H9 (cell line): ENCODE measurements at places on chromosomes 1 and 21.

DNA sequence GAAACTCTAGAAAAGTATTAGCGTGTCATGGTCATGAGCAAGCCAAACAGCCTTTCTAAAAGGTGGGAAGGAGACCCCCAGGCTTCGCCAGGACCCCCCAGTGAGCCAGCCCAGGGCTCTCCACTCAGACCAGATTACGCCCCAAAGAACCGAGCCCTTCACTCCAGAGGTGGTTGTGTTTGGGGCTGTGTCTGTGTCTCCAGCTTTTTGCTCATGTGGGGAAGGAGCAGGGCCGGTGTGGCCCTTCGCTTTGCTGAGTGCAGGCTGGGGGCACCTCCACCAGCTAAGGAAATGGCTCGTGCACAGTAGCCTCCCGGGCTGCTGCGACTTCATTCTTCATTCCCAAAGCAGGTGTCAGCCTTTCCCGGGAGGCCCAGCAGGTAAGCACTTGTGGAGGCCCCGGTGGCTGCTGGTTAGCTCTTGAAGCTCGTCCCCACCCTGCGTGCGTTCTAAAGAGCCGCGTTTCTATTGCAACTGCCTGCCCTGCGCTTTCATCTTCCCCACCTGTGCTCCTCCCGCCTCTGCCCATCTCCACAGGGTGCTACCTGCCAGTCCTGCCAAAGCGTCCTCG is 531 bp downstream of the TSPEAR start:
- H3K36me3 ChIP-seq = no peaks in the 10 kb centered on the region
- H3K27me3 ChIP-seq = peaks cover 55% of the 10 kb centered on the region; the same call in 1 of the 2 replicates
- DNase-seq = peak; percentile 72

GRCh38 chr1:38076038-38076437 is 29.4 kb upstream of the POU3F1 start:
- no peaks in the 10 kb centered on the region; the same call in none of the 2 replicates for H3K4me1 ChIP-seq
- no peaks in the 10 kb centered on the region for H3K27me3 ChIP-seq
- DNase-seq = peak; percentile 82
- no peak overlapping the region; the same call in 2 of the 3 replicates for H3K4me3 ChIP-seq
- H3K27ac ChIP-seq = no peak overlapping the region
- peaks cover 1% of the 10 kb centered on the region; the same call in 1 of the 3 replicates for H3K36me3 ChIP-seq

- H3K27ac ChIP-seq = peak overlapping the region; percentile 16
- DNase-seq = peak; percentile 78
- no peaks in the 10 kb centered on the region for H3K27me3 ChIP-seq
- peak overlapping the region; percentile 3; the same call in 1 of the 2 replicates for H3K4me3 ChIP-seq
Observed at GRCh38 chr1:107936498-107937481, 28.2 kb downstream of the VAV3 start.

DNA sequence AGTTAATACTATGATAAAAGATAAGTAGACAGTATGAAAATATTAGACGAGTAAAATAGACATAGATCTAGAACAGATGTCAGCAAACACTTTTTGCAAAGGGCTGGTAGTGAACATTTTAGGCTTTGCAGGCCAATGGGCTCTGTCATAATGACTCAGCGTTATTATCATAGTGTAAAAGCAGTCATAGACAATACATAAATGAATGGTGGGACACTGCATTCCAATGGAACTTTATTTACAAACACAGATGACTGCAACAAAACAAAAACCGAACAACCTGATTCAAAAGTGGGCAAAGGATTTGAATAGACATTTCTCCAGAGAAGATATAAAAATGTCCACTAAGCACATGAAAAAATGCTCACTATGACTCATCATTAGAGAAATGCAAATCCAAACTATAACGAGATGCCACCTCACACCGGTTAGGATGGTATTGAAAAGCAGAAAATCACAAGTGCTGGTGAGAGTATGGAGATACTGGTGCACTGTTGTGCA is 7.3 kb downstream of the GSTM5 start:
- H3K36me3 ChIP-seq = no peaks in the 10 kb centered on the region
- no peak for DNase-seq

GRCh38 chr1:218200979-218201378 is 84.1 kb upstream of the RRP15 start:
- H3K4me1 ChIP-seq = no peaks in the 10 kb centered on the region
- no peaks in the 10 kb centered on the region for H3K36me3 ChIP-seq
- H3K27me3 ChIP-seq = no peaks in the 10 kb centered on the region
- H3K27ac ChIP-seq = no peak overlapping the region
- no peak overlapping the region for H3K4me3 ChIP-seq

DNA sequence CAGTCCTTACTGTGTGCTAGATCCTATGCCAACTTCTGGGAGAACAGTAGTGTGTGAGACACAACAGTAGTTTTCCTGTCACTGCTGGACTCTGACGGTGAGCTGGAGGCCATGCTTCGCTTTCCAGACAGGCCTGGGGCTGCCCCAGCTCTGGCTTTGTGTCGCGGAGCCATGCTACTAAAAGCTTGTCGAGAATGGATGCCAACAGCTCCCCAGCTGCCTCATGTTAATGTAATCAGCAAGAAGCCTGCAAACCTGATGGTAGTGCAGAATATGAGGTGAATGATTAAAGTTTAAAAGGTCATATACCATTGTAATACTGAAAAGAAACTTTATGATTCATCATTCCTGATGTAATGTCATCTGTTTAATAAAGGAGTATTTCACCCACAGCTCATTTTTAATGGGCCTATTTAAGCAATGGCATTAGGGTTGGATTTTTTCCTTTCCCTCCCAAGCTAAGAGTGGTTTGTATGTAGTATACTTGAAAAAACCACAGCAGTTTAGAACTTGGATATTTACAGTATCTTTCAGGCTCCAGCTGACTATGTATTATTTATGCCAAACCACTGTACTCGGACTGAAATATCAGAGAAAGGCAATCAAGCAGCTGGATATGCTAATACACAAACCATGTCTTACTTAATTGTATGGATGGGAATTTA is 343.0 kb downstream of the NUF2 start:
- H3K27ac ChIP-seq = no peak overlapping the region
- no peak overlapping the region for H3K4me3 ChIP-seq
- H3K4me1 ChIP-seq = no peaks in the 10 kb centered on the region; the same call in 1 of the 2 replicates
- no peaks in the 10 kb centered on the region; the same call in 2 of the 3 replicates for H3K36me3 ChIP-seq
- no peak for DNase-seq
- H3K27me3 ChIP-seq = no peaks in the 10 kb centered on the region

DNA sequence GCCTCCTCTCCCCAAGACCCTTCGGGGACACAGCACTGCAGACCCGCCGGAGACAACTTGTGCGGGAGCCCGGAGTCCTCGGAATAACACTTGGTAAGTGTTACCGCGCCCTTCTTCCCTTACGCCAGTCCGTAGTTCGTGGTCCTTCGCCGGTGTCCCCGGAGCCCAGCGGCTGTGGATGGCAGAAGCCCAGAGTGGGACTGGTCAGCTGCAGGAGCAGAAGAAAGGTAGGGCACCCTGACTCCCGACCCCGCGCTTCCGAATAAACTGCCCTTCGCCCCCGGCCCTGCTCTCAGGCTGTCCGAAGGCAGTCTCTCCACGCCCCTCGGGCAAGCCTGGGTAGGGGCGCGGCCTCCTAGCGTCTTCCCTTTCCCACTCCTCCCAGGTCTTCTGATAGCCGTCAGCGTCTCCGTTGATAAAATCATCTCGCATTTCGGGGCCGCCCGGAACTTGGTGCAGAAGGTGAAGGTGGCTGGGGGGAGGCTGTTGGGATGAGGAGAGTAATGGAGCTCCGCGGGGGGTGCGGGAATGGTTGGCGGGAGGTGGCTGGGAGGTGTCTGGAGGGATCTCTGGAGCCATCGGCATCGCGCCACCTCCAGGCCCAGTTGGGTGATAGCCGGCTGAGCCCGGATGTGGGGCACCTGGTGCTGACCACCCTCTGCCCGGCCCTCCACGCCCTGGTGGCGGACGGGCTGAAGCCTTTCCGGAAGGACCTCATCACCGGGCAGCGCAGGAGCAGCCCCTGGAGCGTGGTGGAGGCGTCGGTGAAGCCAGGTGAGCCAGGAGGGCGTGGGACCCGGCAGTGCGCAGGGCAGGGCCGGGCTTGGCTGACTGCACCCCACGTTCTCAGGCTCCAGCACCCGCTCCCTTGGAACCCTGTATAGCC is 4.3 kb downstream of the RUSC1 start:
- H3K4me1 ChIP-seq = peaks cover 2% of the 10 kb centered on the region; the same call in 1 of the 2 replicates
- peak overlapping the region; percentile 96 for H3K4me3 ChIP-seq
- H3K27ac ChIP-seq = no peak overlapping the region
- H3K27me3 ChIP-seq = no peaks in the 10 kb centered on the region

DNA sequence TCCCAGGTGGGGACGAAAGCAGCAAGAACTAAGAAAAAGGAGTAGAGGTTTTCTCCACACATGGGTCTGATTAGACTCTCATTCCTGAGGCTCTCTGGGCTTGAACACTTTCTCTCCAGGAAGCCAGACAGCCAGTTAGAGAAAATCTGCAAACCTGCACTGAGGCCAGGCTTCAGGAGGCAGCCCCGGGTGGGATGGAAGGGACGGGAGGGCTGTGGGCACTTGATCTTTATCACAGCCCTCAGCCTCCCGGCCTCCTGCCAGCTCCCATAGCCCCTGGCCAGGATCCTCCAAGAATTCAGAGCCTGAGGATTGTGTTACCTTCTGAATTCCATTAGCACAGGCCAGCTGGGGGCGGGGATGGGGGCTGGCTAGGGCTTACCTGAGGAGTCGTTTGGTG is 40.1 kb downstream of the SERTAD4 start:
- H3K36me3 ChIP-seq = no peaks in the 10 kb centered on the region
- H3K4me3 ChIP-seq = no peak overlapping the region; the same call in 2 of the 3 replicates
- DNase-seq = peak; percentile 79
- no peaks in the 10 kb centered on the region for H3K27me3 ChIP-seq
- H3K27ac ChIP-seq = no peak overlapping the region
- H3K4me1 ChIP-seq = no peaks in the 10 kb centered on the region; the same call in 1 of the 2 replicates

DNA sequence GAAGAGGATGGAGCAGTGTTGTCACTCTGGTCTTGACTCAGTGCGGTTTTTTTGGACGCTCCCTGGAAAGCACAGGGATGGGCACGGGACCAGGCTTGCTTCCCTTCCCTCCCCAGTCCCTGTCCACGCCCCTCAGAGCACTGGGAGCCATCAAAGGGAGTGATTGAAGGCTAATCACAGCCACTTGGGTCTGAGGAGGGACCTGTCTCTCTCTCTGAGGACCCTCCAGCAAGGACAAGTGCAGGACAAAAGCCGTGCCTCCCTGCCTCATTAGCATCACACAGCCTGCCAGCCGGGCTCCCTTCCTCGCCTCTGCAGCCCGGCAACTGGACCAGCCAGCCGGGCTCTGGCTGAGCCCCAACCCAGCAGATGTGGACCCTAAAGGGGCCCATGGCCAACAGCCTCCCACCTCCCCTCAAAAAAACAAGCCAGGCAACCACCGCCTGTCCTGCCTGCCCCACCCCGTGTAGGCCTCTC is 18.6 kb upstream of the PDZK1IP1 start:
- H3K4me3 ChIP-seq = peak overlapping the region; percentile 70
- H3K27me3 ChIP-seq = no peaks in the 10 kb centered on the region; the same call in 1 of the 2 replicates
- H3K36me3 ChIP-seq = no peaks in the 10 kb centered on the region
- H3K4me1 ChIP-seq = peaks cover 2% of the 10 kb centered on the region; the same call in 1 of the 2 replicates
- peak; percentile 89 for DNase-seq

DNA sequence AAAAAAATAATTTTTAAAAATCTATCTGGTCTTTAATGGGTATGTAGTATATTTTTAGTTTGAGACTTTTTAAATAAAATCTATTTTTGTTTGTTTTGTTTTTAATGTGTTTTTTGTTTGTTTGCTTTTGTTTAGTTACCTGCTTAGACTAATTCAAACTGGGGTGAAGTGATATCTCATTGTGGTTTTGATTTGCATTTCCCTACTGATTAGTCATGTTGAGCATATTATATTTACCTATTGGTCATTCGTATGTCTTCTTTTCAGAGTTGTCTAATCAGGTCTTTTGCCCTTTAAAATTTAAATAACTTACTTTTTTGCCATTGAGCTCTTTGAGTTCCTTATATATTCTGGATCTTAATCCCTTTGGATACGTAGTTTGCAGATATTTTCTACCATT is 20.3 kb downstream of the CD1B start:
- no peak overlapping the region for H3K27ac ChIP-seq
- no peaks in the 10 kb centered on the region for H3K27me3 ChIP-seq

DNA sequence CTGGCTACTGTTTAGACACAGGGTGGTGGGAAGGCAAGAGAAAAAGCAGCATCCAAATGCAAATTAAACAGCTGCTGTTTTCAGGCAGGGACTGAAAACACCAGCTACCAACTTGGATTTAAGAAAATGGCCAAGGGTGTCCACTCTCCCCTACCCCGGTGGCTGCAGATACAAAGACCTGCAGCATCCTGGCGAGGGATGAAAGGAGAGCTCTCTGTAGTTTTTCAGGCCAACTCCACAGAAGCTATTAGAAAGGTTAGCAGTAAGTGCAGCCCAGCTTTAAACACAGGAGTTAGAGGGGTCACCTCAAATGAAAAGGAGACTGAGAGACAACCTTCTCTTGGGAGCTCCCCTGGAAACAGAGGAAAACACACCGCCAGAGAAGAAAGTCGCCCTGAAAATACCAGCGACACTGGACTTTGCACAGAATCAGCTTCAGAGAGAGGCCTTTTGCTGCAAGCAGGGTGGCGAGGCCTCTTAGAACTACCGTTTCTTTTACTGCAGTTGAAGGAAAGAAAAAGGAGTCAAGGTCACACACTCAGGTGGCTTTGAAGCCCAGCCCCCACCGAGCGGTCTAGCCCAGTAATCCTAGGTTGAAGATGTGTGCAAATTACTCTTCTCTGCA is 74.4 kb upstream of the TIAM1 start:
- H3K4me3 ChIP-seq = no peak overlapping the region
- H3K36me3 ChIP-seq = no peaks in the 10 kb centered on the region
- no peaks in the 10 kb centered on the region for H3K27me3 ChIP-seq
- no peak overlapping the region for H3K27ac ChIP-seq

GRCh38 chr1:159964144-159964543 is 10.1 kb upstream of the SLAMF9 start:
- H3K4me3 ChIP-seq = no peak overlapping the region
- no peak overlapping the region for H3K27ac ChIP-seq
- peak; percentile 5 for DNase-seq
- no peaks in the 10 kb centered on the region for H3K36me3 ChIP-seq

- no peak overlapping the region for H3K27ac ChIP-seq
- no peak overlapping the region for H3K4me3 ChIP-seq
- no peaks in the 10 kb centered on the region for H3K27me3 ChIP-seq
- H3K36me3 ChIP-seq = no peaks in the 10 kb centered on the region
- peaks cover 8% of the 10 kb centered on the region; the same call in 1 of the 2 replicates for H3K4me1 ChIP-seq
Observed at GRCh38 chr1:232450615-232451014, 179.3 kb downstream of the SIPA1L2 start.

DNA sequence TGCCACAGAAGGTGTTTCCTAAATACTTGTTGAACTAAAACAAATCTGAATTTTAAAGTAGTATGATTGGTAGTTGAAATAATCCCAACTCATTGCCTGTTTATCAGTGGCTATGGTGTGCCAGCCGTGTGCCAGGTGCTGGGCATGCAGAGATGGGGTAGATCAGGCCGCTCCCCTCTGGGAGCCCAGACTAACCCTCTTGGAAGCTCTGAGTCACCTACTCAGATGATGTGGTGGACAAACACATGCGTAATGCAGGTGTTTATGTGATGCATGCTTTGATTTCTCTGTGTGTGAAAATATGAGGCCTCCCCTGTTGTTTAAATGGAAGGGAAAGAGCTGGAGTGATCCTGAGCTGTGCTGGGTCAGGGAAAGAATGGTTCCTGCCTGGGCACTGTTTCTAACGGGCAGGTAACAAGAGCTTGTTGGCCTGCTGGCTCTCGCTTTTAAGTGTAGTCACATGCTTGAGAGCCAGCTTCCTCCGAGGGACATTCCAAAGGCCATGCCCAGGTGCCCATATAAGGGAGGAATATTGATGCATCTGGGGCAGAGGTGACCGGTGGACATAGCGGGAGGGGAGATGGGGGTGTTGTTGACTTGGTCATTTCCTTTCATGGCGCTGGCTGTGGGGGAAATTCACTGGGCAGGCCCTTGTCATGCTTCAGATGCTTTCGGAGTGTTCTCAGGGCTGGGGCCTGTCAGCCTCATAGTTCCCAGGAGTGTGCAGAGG is 10.2 kb downstream of the MFN2 start:
- no peaks in the 10 kb centered on the region for H3K4me1 ChIP-seq
- peaks cover 61% of the 10 kb centered on the region for H3K36me3 ChIP-seq
- DNase-seq = no peak
- no peak overlapping the region for H3K4me3 ChIP-seq
